ENCODE measurements at places on chromosomes 13 and 19.

DNA sequence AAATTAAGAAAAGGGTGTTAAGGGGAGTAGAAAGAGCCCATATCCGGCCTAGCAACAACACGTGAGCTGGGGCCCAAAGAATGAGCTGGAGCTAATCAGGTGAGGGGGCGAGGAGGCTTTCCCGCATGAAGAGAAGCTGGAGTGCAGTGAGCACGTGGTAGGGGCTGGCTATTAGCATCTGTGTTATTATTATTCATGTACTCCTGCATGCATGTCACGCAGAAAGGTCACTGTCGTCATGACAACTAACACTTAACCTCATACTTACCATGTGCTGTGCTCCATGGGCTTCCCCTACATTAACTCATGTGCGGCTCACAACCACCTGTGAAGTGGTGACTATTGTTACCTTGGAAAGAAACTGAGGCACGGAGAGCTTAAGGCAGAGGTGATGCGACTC is 227.6 kb upstream of the UBL3 start:
- no peak for DNase-seq

- DNase-seq = no peak
Observed at GRCh38 chr13:114243971-114244370, 9.3 kb downstream of the CDC16 start.

GRCh38 chr13:20387441-20387971 is 138.2 kb downstream of the CRYL1 start:
- DNase-seq = no peak

GRCh38 chr13:39119422-39119821 is 81.2 kb downstream of the NHLRC3 start:
- no peak for DNase-seq

GRCh38 chr13:112455476-112456059 is 79.4 kb downstream of the SPACA7 start:
- no peak for DNase-seq

GRCh38 chr13:97423300-97424045 is 10.5 kb upstream of the RAP2A start:
- no peak for DNase-seq

DNA sequence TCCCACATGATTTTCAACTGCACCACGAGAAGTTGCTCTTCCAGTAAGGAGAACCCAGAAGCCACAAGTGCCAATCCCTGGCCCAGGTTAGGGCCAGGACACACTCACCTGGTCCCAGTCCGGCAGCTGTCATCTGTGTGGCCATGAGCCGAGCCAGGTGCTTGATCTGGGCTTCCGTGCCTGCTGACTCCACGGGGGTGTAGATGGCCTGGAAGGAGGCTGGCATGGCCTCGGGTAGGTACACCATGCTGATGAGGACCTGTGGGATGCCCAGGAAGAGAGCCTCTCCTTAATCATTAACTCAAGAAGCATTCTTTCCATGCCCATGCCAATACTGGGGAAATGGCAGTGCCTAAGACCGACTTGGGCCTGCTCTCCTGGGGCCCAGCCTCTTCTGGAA is 19.9 kb upstream of the RSPH6A start:
- DNase-seq = no peak

- DNase-seq = peak; percentile 76
Observed at GRCh38 chr13:25738342-25739196, 313.2 kb downstream of the SHISA2 start.

- no peak for DNase-seq
Observed at GRCh38 chr19:9953802-9954542, 17.7 kb upstream of the OLFM2 start.

DNA sequence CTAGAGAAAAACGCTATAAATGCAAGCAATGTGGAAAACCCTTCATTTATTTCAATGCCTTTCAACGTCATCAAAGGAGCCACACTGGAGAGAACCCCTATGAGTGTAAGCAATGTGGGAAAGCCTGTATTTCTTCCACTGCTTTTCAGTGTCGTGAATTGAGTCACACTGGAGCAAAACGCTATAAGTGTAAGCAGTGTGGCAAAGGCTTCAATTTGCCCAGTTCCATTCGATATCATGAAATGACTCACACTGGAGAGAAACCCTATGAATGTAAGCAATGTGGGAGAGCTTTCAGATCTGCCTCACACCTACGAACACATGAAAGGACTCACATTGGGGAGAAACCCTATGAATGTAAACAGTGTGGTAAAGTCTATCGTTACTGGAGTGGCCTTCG is 27.4 kb downstream of the ZNF20 start:
- DNase-seq = peak; percentile 44

GRCh38 chr13:113763254-113763653 is 4.2 kb downstream of the TMEM255B start:
- no peak for DNase-seq

DNA sequence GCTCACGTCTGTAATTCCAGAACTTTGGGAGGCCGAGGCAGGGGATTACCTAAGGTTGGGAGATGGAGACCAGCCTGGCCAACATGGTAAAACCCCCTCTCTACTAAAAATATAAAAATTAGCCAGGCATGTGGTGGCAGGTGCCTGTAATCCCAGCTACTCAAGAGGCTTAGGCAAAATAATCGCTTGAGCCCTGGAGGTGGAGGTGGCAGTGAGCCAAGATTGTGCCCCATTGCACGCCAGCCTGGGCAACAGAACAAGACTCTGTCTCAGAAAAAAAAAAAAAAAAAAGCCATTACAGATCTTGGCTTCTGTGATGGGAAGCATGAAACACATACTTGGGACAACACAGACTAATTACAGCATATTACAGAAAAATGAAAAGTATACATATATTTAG is 1404.5 kb upstream of the SPRY2 start:
- DNase-seq = no peak

DNA sequence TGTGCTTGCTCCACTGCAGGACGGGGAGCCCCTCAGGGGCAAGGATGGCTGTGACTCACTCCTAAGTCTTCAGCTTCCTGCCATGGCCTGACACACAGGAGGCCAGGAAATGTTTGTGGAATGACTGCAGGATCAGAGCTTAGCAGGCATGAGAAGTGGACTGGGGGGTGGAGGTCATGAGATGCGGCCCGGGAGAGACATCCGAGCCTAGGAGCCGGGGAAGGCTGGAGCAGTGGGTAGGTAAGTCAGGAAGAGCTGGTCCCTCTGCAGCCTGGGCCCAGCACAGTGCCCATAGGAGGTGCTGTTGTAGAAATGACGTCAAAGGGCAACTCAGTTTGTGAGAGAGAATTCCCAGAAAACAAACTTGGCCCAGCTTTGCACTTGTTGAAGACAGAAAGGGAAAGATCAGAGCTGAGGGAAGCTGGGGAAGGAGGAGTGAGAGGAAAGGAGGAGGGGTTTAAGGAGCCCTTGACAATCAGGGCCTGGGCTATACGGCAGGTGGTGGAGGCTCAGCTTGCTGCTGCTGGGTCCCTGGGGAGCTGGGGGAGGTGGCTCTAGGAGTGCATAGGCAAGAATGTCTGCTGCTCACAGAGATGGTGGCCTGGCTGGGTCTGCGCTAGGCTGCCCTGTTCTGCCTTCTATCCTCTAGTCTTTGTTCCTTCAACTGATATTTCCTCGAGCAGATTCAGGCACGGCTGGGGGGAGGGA is 18.5 kb downstream of the POU2F2 start:
- DNase-seq = peak; percentile 96

DNA sequence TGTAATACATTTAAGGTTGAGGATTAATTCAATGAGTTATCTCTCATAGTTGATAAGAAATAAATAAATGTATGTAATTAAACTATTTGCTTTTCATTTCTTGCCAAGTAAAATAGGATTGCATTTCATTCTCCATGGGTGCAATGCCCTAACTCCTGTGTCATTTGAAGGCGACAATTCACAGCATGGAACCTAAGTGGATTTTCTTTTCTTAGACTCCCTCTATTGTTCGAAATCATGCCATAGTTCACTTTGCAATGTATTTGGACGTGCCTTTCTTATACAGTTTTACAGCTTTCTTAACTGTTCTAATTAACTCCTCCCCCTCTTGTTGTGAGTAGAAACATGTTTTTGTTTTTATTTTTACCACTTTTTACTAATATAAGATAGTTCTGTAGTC is 263.0 kb downstream of the B3GLCT start:
- no peak for DNase-seq

DNA sequence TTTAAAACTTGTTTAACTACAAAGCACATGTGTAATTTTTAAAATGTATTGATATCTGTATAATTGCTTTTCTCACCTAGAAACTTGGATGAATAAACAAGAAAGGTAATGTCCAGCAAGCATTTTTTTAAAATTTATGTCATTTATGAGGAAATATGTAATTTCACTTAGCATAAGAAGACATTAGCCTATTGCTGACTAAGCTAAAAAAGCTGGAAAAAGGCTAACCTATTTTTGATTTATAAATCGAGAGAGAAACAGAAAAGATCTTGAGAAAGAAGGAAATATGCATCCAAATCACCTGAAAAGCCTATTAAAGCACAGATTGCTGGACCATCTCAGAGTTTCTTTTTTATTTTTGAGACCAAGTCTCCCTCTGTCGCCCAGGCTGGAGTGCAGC is 1181.3 kb downstream of the SLITRK1 start:
- no peak for DNase-seq

DNA sequence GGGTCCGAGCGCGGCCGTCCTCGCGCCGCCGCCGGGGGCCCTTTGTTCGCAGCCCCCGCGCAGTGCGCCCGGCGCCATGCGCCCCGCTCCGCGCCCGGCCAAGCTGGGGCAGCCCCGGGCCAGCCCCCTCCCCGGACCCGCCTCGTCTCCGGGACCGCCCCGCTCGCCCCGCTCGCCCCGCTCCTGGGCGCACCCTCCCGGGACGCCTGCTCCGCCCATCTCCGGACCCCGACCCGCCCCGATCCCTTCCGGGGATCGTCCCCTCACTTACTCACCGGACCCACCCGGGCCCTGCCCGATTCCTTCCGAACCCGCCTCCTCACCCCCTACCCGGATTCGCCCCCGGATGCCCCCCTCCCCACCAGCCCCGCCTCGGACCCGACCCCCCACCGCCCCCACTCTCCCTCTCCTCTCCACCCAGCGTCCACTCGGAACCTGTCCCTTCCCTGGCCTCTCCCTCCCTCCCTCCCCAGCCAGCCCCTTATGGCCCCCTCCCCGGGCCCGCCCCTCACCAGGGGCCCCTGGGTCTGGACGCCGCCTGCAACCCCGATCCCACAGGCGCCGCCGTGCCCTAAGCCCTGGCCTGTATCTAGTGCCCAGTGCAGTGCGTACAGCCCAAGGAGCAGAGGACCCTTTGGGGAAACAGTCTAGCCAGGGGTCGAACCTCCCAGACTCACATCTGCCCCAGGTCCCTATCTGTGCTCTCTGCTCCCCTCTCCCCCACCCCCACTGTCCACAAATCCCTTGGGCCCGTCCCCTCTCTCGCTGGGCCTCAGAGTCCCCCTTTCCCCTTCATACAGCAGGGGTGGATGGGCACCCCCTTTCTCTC is at the start of gene CPAMD8:
TSS of gene CPAMD8 (minus strand) at position 105 of the 829 bp plus-strand sequence. CDS start 168 bp downstream, outside the sequence.
- DNase-seq = no peak

- DNase-seq = no peak
Observed at GRCh38 chr19:33008738-33009137, 36.7 kb downstream of the FAAP24 start.

- peak; percentile 32 for DNase-seq
Observed at GRCh38 chr13:30696278-30697176, 38.8 kb upstream of the ALOX5AP start.

DNA sequence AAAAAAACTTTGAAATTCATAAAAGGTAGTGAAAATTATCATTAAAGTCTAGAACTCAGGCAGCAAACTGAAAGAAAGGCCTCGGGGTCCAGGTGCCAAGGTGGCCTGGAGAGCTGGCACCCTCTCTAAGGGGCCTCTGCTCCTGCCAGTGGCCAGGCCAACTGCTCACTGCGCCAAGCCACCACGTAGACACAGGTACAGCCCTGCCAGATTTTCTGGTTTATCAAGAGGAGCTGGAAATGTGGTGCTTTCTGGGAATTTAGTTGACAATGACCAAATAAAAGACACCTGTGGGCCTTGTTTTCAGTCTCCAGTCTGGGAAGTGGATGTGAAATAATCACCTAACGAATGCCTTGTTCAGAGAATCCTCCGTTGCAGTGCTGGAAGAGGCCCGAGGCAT is 22.8 kb downstream of the ZNF574 start:
- no peak for DNase-seq

- no peak for DNase-seq
Observed at GRCh38 chr13:40269086-40269485, 397.4 kb downstream of the FOXO1 start.

Data from A172 (cell line).